ENCODE measurements at places on chromosomes 7 and 10.

GRCh38 chr7:78052112-78052511 is 253.5 kb downstream of the PHTF2 start:
- DNase-seq, result no peak

DNA sequence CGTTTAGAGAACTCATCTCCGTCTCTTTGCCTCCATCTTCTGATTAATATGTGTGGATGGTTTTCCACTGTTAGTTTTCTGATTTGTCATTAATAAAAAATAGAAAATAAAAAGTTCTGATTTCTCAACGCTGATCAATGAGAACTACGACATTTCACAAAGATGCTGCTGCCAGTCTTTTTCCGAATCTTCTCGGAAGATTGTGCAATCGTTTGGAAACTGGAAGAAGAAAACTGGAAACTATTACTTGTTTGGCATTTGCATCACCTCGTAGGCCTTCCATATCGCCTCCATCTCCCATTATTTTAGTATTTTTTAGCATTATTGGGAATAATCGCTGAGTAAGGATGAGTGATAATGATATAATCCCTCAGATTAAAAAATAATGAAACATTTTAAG is 123.2 kb upstream of the KLF6 start:
- DNase-seq, result no peak

DNA sequence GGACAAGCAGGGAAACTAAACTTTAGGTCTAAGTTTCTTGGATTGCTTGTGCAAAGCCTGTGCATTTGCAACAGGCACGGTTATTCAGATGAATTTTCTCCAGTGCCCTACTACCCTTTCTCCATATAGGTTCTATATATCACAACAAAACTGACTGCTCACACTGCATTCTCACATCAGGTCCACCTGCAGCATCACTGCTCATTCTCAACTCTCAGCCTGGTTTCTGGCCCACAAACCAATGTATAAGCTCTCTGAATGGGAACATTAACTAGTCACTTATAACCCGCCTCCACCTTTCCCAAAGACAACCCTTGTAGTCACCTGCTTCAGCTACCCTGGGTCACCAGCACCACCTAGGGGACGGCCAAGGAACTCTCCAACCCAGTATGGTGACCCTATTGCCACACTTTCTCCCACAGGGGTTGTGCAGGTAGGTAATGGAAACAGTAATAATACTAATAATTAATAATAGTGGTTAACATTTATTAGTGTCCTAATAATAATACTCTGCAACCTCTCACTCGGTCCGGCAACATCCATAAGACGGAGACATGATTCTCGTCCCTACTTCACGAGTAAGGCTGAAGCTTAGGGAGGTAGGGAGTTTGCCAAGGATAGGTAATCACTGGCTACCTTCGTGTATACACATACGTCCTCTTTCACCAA is 97.3 kb downstream of the CLEC2L start:
- peak; percentile 36 for DNase-seq

DNA sequence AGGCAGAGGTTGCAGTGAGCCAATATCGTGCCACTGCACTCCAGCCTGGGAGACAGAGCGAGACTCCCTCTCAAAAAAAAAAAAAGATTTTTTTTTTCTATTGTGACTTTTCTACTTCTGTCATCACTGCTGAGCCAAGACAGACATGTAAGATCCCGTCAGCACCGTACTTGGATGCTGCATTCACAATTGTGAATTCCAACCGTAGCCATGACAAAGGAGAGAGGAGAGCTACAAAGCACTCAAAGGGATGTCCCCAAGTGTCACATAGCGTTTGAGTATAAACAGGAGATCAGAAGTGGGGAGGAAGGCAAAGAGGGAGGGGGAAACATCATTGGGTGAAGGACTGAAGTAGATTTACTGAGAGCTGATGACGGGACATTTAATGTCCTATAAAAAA is 144.2 kb downstream of the PRPF18 start:
- no peak for DNase-seq

DNA sequence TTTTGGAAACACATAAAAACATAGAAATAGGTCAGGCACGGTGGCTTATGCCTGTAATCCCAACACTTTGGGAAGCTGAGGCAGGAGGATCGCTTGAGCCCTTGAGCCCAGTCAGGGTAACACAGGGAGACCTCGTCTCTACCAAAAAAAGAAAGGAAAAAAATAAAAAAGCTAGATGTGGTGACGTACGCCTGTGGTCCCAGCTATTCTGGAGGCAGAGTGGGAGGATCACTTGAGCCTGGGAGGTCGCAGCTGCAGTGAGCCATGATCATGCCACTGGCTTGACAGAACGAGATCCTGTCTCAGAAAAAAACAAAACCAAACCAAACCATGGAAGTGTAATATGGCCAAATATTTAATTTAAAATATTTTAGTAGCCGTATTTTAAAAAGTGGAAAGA is 55.6 kb downstream of the MCU start:
- DNase-seq, result no peak

DNA sequence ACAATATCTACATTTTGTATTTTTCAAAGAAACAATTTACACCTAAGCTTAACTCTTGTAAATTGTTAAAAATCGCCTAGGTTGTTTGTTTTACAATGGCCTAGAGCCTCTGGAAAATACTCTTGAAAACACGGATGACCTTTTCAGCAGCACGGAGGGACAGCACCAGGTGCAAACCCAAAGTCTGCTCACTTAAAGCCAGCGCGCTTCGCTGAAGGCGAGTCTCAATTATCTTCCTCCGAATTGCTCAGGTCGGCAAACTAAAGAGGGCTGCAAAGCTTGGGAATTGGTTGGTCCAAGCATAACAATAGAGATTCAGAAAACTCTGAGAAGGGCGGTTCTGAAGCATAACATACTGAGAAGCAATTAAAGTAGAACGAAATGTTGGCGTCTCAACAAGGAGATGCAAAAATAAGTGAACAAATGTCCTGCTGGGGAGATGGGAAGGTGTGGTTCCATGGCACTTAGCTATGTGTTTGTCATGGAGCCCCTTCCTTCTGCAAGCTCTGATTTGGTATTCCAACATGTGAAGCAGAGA is 139.9 kb upstream of the PITRM1 start:
- DNase-seq, result no peak

GRCh38 chr7:77252506-77252905 is 52.9 kb upstream of the FGL2 start:
- DNase-seq, result no peak

DNA sequence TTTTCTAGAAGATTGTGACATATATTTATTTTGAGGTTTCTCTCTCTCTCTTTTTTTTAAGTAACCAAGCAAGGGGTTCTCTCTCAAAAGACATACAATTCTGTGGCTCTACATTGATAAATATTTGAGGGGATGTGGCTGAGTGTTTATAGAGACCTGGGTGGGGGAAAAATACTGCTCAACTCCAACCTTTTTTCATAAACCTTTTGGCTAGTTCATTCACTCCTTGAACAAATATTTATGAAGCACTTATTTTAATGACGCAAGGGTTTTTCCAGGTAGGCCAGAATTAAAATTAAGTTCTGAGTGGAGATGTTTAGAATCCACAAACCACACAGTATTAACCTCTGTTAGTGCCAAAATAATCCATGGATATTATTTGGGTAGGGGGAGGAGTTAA is 100.2 kb downstream of the PTPRE start:
- no peak for DNase-seq

- DNase-seq, result no peak
Measured at GRCh38 chr10:44424957-44425356, 40.1 kb upstream of the CXCL12 start.

GRCh38 chr10:100506596-100507356 is 12.9 kb downstream of the SEC31B start:
- DNase-seq, result peak; percentile 42

GRCh38 chr10:28243923-28244322 is 58.9 kb downstream of the MPP7 start:
- no peak for DNase-seq

DNA sequence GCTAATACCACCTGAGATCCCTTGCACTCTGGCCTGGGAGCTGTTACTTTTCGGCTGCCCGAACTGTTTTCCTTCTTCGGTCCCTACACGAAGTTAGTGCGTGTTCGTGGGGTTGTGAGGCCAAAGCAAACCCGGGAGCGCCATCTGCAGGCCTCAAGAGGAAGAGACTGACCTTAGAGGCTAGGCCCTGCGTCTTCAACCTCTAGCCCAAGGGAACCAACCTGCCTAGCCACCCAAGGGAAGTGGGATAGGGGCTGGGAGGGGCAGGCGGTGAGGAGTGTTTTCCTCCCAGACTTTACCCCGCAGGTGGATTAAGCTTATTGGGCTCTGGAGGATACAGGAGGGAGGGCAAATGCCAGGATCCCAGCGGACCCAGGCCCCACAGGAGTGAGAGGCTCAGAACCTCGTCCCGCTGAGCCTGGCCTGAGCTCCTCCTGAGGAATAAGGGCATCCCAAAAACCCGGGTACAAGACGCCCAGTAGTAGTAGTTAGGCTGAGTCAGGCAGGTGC is 1.7 kb upstream of the PAX2 start:
- peak; percentile 85 for DNase-seq

DNA sequence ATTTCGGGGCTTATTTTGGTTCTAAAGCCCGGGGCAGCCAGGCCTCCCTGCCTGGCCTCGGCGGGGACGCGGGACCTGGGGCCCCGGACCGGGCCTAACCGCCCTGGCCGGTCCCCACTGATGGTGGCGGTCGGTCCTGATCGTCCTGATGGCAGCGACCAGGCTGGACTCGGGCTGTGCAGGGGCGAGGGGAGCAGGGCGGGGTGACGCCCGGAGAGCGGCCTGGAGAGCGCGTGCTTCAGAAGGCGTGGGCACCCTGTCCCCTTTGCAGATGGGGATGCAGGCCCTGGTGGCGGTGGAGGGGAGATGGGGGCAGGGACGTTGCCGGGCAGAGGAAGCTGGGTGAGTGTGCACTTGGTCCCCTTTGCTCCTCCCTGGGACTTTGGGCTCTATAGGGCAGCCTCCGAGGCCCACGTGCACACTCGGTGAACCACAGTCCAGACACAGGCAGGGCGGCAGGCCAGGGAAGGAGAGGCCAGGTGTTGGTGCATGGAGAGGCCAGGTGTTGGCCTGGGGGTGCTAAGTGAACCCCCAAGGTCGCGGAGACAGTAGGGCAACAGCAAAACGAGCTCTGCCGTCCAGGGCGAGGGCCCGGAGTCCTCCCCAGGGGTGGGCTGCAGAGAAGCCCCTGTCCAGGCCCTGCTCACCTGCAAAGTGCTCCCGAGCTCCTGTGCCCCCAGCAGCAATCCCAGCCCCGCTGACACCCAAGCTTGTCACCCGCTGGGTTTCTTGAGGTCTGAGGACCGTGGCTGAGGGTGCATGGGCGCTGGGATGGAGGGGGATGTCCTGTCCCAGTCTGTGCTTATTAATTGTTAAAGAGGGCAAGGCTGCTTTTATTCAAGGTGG is 42.4 kb upstream of the FAM20C start:
- DNase-seq, result no peak

DNA sequence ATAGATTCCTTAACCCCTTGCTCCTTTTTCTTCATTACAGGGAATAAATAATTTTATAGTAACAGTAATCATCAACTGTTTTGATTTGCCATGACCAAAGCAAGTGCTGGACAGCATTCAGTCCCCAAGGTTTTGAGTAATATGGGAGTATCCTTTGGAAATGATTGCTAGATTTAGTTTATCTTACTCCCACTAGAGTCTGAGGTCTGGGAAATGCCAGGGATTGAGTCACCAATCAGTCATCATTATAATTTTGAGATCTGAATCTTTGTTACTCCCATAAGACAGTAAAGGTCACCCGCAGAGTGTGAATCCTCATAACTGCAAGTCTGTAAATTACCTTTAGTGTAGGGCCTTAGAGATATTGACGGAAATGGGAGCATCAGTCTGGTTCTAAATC is 133.7 kb upstream of the SEMA3E start:
- DNase-seq, result no peak

GRCh38 chr10:106525835-106526234 is 638.7 kb downstream of the SORCS1 start:
- no peak for DNase-seq

GRCh38 chr10:113476191-113476590 is 76.7 kb upstream of the HABP2 start:
- no peak for DNase-seq

GRCh38 chr7:68691261-68692216 is 906.7 kb upstream of the AUTS2 start:
- peak; percentile 28 for DNase-seq

DNA sequence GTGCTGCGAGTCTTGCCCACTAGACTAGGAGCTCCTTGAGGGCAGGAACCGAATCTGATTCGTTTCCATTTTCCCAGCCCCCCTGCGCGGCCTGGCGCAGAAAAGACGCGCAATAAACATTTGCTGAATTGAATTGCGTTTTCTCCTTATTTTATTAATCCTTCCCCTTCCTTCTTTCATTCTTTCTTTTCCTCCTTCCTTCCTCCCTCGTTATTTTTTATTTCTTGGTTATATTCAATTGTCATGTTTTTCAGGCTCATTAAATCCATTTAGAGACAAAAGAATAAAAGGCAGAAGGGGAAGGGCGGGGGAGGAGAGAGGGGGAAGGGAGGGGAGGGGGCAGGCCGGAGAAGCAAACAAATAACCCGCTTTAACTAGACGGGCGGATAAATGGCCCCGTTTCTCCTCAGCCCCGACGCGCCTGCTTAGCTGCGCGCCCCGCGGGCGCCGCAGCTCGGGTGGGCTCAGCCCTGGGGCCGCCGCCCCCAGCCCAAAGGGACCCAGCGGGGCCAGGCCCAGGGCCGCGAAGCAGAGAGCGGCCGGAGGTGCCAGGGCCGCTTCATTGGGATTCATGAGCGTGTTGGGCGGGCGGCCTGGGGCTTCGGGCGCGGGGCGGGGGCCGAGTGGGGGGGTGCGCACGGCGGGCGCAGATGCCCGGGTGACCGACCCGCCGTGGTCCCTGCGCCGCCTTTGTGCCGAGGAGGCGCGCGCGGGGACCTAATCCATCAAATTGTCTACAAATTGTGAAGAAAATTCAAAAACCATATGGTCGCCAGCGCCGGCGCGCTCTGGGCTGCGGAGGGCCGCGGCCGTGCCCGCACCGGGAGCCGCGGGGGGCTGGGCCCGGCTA is 5.0 kb downstream of the LBX1 start:
- no peak for DNase-seq

GRCh38 chr10:100175875-100176274 is 10.0 kb downstream of the ERLIN1 start:
- DNase-seq, result no peak

DNA sequence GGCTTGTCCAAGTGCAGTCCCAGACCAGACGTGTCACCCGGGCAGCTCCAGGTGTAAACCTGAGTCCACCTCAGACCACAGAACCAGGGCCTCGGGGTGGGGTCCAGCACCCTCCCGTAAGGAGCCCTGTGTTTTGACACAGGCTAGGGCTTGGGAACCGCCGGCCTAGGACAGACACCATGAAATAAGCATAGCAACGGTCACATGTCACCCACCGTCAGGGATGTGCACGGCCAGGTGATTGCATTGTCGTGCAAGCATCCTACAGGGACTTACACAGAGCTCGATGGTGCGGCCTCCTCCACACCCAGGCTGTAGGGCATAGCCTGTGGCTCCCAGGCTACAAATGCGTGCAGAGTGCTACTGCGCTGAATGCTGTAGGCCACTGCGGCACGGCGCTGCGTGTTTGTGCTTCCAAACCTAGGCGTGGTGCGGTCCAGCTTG is 10.6 kb downstream of the ZFAND2A start:
- DNase-seq, result no peak

GRCh38 chr7:27134392-27134791 is 3.8 kb upstream of the HOXA4 start:
- peak; percentile 62 for DNase-seq

Data from AG08396 (cell line).